ENCODE measurements at places on chromosomes 3 and 15.

GRCh38 chr15:45495588-45495987 lies 27.0 kb downstream of the SLC30A4 start:
- DNase-seq, result no peak

DNA sequence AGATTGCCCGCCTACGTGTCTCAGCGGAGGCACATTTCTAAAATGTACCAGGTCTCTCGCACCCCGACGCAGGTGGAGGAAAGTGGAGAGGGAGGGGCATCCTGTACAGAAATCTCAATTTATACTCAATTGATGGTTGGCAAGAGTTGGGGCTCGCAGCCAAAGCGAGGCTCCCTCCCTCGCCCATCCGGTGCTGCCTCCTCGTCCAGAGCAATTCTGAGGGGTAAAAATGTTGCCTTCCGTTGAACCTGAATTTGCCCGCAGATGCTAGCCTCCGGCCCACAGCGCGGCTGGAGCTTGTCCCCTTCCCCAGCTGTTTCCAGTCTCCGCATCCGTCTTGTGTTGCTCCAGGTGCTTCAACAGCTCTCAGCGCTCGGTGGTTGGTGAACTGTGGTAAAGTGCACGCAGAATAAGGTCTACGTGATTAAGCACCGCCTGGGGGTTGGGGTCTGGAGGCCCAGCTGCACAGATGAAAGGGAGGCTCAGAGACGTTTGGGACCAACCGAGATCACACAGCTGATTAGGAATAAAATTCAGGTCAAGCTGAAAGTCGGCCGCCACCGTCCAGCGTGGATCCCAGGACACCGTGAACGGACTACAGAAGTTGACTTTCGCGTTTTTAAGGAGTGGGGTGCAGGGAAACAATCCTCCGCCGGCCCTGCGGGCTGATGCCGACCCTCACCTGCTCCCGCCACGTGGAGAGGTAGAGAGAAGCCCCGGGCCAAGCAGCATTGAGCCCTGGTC lies 846 bp upstream of the POLG start:
- DNase-seq, result no peak

DNA sequence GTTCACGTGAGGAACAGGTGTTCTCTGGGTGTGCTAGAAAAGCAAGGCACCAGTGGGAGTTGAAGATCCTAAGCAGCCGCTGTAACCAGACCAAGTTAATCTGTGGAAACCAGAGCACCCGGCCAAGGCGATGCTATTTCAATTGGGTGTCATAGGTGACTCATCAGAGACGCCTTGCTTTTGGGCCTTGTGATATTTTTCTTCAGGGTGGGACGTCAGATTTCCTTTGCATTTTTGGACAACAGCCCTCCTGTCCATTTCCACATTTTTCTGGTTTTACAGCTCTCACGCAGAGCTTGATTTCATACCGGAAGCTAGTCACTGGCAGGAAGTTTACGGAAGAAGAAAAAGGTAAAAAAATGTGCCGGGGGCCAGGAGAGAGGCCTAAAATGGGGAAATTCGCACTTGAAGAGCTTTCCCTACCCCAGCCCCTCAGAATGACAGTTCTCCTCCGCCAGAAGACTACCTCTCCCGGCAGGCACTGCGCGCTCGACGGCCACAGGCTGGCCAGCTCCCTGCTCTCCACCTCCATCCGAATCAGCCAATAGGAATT lies 471 bp upstream of the KBTBD8 start:
- no peak for DNase-seq

DNA sequence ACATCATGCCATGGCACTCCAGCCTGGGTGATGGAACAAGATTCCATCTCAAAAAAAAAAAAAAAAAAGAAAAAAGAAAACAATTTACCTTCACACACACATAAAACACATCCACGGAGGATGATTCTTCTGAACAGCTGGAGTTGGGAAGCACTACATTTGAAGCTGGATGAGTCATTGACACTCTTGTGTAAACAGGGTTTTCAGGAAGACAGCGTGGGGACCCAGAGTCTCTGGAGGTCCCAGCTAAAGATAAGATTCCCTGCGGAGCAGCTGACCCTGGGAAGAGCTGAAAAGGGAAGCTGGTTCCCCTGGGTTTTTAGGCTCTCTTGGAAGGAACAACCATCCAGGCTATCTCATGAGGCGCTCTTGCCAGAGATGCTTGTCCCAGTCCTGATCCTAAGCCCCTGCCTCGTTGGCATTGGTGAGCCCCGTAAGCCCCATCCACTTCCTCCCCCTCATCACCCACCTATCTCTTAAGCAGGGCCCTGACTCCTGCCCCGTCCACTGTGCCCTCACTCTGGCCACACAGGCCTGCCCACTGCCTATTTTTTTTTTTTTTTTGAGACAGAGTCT lies 32.0 kb upstream of the FURIN start:
- no peak for DNase-seq

Measured in stimulated activated CD4-positive, alpha-beta T cell treated with anti-CD3 and anti-CD28 coated beads, Interleukin-12 subunit alpha, Interleukin-12 subunit beta, amount 100 ng/mL, for 24 hours (primary cell).